Ascending aorta (tissue), 2 donors: ENCODE measurements at places on chromosomes 1 and 21. TPM values are rescaled to one million over a fixed set of nuclear protein-coding genes. Genes with fewer than 3 reads are reported as not detected.

FCAMR gene
- not detected for total RNA-seq

KLHDC9 gene
- total RNA-seq = 0.32 TPM

OR2T29 gene
- total RNA-seq = not detected

CHODL gene
- total RNA-seq = not detected

FAM163A gene
- total RNA-seq = not detected

KCNK1 gene
- 1.4 TPM for total RNA-seq

ERICH3 gene
- total RNA-seq = not detected

AIM2 gene
- total RNA-seq = 0.43 TPM

DMBX1 gene
- total RNA-seq = not detected

OLFML3 gene
- 26.4 TPM for total RNA-seq

SPRR5 gene
- total RNA-seq = not detected

TCHH gene
- total RNA-seq = not detected

CATSPERE gene
- not detected for total RNA-seq

SHE gene
- total RNA-seq = 107 TPM

RBP7 gene
- total RNA-seq = 119 TPM

LIN28A gene
- not detected for total RNA-seq

TOE1 gene
- 6.9 TPM for total RNA-seq

USH2A gene
- total RNA-seq = not detected

MIXL1 gene
- total RNA-seq = not detected

POU3F1 gene
- not detected for total RNA-seq

FBXO2 gene
- 6.1 TPM for total RNA-seq

CLCA1 gene
- not detected for total RNA-seq

C8A gene
- 0.21 TPM for total RNA-seq

KRTAP19-3 gene
- not detected for total RNA-seq

CPTP gene
- total RNA-seq = 71.3 TPM

TRIM58 gene
- total RNA-seq = 0.53 TPM

BMP8A gene
- total RNA-seq = not detected

ARMH1 gene
- not detected for total RNA-seq

DNTTIP2 gene
- 27.1 TPM for total RNA-seq

TNFAIP8L2 gene
- not detected for total RNA-seq

NTMT2 gene
- not detected for total RNA-seq

KRTAP7-1 gene
- total RNA-seq = not detected

CR2 gene
- not detected for total RNA-seq
